ENCODE measurements at places on chromosomes 5 and 9.

GRCh38 chr9:136650021-136650420 is 12.7 kb upstream of the EGFL7 start:
- H3K4me1 ChIP-seq: no peaks in the 10 kb centered on the region
- no peak for DNase-seq
- no peaks in the 10 kb centered on the region for H3K27me3 ChIP-seq

GRCh38 chr9:129352146-129352865 is 174.2 kb upstream of the IER5L start:
- no peaks in the 10 kb centered on the region for H3K36me3 ChIP-seq
- no peak for DNase-seq

DNA sequence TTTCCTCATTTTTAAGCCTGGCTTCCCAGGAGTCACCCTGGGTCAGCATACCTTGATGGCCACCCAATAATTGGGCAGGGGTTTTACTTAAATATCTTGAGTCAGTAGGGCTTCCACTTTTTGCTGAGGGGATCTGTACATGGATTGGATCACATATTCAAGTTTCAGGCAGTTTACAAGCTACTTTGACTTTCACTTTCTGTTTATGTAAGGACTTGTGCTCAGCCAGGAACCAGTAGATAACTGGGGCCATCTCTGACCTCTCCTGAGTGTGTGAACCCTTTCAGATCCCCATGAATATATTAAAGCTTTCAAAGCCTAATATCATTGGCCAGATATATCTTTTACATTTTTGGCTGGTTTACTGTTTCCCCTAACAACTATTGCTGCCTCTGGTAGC is 45.1 kb downstream of the SLCO6A1 start:
- DNase-seq: peak; percentile 9
- H3K27me3 ChIP-seq: no peaks in the 10 kb centered on the region
- no peak overlapping the region for H3K4me3 ChIP-seq
- H3K27ac ChIP-seq: no peak overlapping the region
- no peaks in the 10 kb centered on the region for H3K36me3 ChIP-seq

DNA sequence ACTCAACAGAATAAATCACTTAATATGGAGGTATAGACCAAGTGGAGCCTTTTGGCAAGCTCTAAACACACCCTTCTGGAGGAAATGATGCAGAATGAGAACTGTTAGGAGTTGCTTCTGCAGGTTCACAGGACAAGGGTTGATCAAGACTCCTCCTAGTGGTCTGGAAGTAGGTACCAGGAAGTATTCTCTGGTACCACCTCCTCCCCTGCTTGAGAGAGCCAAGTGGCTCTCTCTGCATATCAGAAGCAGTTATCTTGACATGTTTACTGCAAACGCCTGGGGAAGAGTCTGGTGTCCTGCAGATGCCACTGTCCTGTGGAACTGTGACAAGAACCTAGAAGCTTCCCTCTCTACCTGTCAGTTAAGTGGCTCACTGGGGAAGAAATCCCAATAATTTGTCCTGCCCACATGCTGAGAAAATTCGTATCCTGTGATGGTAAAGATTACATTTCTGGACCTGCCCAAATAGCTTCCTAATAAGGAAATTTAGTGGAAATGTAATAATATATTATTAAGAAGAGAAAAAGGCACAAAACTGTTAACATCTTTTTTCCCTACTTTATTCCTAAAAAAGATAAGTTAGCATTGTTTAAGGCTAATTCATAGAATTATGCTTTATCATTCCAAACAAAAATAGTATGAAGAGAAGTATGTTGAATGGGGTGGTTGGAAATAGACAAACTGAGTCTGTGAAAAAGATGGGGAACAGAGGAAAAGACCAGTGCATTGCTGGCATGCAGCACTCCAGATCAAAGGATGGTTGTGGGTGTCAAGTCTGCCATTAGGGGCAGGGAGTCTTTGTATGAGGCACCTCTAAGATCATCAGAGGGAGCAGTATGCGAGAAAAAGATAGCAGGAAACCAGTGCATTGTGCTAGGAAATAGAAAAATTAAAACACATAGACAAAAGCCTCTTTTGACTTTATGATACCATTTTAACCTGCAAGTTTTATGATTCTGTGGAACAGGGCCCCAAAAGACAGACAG is 118.8 kb downstream of the CDC42SE2 start:
- H3K27me3 ChIP-seq: no peaks in the 10 kb centered on the region
- H3K27ac ChIP-seq: peak overlapping the region; percentile 32
- H3K4me1 ChIP-seq: peaks cover 36% of the 10 kb centered on the region
- H3K4me3 ChIP-seq: no peak overlapping the region
- DNase-seq: peak; percentile 51
- peaks cover 31% of the 10 kb centered on the region for H3K36me3 ChIP-seq

DNA sequence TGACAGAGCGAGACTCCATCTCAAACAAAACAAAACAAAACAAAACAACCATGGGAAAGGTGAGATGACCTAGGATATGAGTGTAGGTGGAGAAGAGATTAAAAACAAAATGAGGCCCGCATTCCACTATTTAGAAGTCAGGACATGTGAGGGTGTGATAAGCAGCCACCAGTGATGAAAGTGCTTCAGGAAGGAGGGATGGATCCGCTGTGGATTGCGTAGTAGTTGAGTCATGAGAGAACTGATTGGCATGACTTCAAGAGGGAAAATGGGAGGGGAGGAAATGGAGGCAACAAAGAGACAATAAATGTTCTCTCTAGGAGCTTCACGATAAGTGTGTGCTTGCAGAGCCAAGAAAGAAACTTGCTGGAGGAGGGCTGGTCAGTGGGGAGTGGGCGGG is 367.6 kb downstream of the ARL15 start:
- H3K4me3 ChIP-seq: no peak overlapping the region
- no peak overlapping the region for H3K27ac ChIP-seq
- DNase-seq: no peak
- H3K36me3 ChIP-seq: no peaks in the 10 kb centered on the region

GRCh38 chr9:127166651-127167524 is 44.5 kb upstream of the ANGPTL2 start:
- no peak overlapping the region for H3K27ac ChIP-seq
- no peaks in the 10 kb centered on the region for H3K4me1 ChIP-seq
- peak; percentile 21 for DNase-seq
- peaks cover 20% of the 10 kb centered on the region for H3K27me3 ChIP-seq
- no peaks in the 10 kb centered on the region for H3K36me3 ChIP-seq

GRCh38 chr5:36298552-36298951 is 3.1 kb downstream of the RANBP3L start:
- no peak for DNase-seq
- no peaks in the 10 kb centered on the region for H3K36me3 ChIP-seq
- H3K27me3 ChIP-seq: peaks cover 23% of the 10 kb centered on the region
- H3K4me3 ChIP-seq: no peak overlapping the region
- H3K4me1 ChIP-seq: no peaks in the 10 kb centered on the region
- no peak overlapping the region for H3K27ac ChIP-seq

- DNase-seq: no peak
- no peaks in the 10 kb centered on the region for H3K27me3 ChIP-seq
- H3K4me1 ChIP-seq: peaks cover 11% of the 10 kb centered on the region
- H3K27ac ChIP-seq: no peak overlapping the region
- H3K4me3 ChIP-seq: no peak overlapping the region
Measured at GRCh38 chr5:73369278-73369677, 79.3 kb downstream of the FOXD1 start.

DNA sequence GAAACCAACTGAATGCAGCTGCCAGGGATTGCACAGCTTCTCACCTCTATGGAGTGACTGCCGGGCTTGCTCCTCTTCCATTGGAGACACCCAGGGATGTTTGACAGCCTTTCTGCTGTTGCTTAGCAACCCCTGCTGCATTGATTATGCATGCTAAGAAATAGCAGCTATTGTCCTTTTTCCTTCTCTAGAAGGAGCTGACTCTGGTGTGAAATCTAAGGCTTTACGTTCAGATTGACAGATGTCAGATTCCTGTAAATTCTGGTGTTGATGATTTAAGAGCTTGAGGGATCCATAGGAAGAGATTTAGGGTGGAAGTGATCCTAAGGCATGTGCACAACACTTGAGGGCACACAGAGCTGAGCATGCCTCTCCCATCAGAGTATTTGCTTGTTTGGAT is 267.7 kb downstream of the NTRK2 start:
- H3K36me3 ChIP-seq: no peaks in the 10 kb centered on the region
- H3K4me3 ChIP-seq: no peak overlapping the region
- H3K27me3 ChIP-seq: no peaks in the 10 kb centered on the region
- no peak for DNase-seq

- no peak for DNase-seq
- no peaks in the 10 kb centered on the region for H3K27me3 ChIP-seq
- H3K27ac ChIP-seq: no peak overlapping the region
Measured at GRCh38 chr5:96008487-96008886, 46.8 kb upstream of the ELL2 start.

DNA sequence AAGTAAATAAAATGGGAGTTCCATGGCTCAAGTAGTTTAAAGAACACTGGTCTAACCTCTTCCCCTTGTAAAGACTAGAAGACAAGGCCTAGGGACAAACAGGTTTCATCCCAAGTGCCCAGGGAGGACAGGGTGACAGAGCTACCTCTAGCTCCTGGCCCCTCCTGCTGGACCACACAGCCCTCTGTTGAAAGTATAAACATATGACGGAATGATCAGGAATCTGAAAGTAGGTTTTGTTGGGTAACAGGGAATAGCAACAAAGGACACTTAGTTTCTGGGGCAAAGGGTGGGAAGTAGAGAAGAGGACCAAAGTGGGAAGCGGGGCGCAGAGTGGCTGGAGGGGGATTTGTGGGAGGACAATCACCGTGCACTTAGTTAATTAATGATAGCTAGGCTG is 67.0 kb upstream of the DAB2IP start:
- no peaks in the 10 kb centered on the region for H3K36me3 ChIP-seq
- H3K4me1 ChIP-seq: no peaks in the 10 kb centered on the region
- no peak overlapping the region for H3K4me3 ChIP-seq
- peaks cover 9% of the 10 kb centered on the region for H3K27me3 ChIP-seq
- DNase-seq: no peak
- H3K27ac ChIP-seq: no peak overlapping the region

DNA sequence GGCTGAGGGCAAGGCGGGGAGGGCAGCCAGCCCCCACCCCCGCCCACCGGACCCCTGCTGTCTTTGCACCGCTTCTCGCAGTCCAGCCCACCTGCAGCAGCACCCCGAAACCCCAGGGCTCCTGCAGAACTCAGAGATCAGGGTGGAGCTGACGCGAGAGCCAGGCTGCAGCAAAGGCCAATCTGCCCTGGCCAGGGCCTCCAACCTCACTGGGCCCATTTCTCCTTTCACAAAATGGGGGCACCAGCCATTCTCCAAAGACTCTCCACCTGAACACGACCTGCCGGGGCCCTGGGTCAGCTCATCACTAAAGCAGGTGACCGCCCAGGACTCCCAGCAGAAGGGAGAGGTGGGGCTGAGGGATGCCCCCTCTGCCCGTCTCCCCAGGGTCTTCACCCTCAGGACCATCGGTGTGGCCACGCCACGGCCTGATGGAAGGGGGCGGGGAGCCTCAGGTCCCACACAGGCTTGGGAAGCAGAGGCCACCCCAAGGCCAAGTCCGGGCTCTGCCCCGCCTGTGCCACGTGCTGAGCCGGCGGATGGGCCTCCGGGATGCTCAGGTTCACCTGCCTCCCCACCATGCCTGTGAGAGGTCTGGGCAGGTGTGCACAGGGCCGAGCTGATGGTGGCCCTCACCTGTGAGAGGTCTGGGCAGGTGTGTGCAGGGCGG is 13.1 kb downstream of the NACC2 start:
- H3K4me3 ChIP-seq: no peak overlapping the region
- H3K36me3 ChIP-seq: no peaks in the 10 kb centered on the region
- no peak for DNase-seq
- no peaks in the 10 kb centered on the region for H3K27me3 ChIP-seq
- no peak overlapping the region for H3K27ac ChIP-seq

GRCh38 chr5:124655921-124656511 is 90.4 kb downstream of the ZNF608 start:
- DNase-seq: no peak
- no peak overlapping the region for H3K27ac ChIP-seq
- peaks cover 29% of the 10 kb centered on the region for H3K4me1 ChIP-seq
- no peaks in the 10 kb centered on the region for H3K36me3 ChIP-seq
- no peaks in the 10 kb centered on the region for H3K27me3 ChIP-seq

DNA sequence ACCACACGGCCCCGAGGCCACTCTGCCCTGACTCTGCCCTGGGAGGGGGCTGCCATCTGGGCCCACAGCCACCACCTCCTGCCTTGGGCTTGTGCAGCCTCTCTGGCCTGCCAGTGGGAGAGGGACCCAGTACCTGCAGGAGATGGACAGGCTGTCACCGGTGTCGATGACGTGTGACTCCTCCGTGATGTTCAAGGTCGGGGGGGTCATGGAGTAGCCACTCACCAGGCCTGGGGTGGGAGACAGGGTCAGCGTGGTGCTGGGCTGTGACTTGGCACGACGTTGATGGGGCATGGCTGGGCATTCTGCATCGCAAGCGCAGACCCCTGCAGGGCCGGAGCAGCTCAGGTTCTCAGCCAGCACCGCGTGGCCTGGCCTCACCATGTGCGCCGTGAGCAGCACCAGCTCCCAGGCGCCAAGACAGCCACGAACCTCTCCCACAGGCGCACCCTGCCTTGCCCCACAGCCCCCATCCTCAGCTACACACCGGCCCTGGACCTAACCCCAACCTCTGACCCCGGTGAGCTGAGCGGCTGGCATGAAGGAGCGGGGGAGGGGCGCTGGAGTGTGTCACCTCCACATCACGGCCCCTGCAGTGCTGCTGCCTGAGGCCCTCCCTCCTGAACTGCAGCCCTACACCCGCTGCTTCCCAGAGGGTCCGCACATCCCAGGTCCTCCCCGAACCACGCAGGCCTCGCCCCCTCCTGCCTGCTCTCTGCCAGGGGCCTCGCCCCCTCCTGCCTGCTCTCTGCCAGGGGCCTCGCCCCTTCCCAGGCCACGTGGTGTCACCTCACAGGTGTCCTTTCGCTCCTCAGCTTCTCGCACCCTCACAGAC is 17.6 kb downstream of the FLT4 start:
- H3K27me3 ChIP-seq: no peaks in the 10 kb centered on the region
- no peak for DNase-seq
- no peak overlapping the region for H3K4me3 ChIP-seq
- no peak overlapping the region for H3K27ac ChIP-seq

- peaks cover 94% of the 10 kb centered on the region for H3K36me3 ChIP-seq
- H3K27ac ChIP-seq: no peak overlapping the region
- no peak for DNase-seq
- H3K27me3 ChIP-seq: no peaks in the 10 kb centered on the region
Measured at GRCh38 chr5:72895758-72896157, 60.1 kb upstream of the FCHO2 start.

- no peak overlapping the region for H3K27ac ChIP-seq
- no peak for DNase-seq
- H3K4me1 ChIP-seq: no peaks in the 10 kb centered on the region
- no peak overlapping the region for H3K4me3 ChIP-seq
- no peaks in the 10 kb centered on the region for H3K36me3 ChIP-seq
Measured at GRCh38 chr5:11000515-11001353, 239.7 kb upstream of the DAP start.

DNA sequence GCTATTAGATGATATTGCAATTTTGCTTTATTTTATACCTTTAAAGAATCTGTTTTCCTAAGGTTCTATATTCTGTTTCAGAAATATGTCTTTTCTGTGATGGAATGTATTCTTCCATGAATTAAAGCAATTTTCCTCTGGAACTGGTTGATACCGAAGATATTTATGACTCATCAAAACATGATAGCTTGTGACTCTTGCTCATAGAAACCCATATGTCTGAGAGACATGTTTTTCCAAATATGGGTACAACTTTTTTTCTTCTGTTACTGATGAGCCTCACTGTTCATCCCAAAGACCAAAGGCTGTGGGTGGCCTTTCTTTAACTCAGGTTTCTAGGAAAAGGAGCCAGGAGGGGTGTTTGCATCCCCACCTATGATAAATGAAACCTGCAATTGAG is 126.1 kb upstream of the PAPPA start:
- DNase-seq: no peak
- H3K27ac ChIP-seq: no peak overlapping the region
- no peaks in the 10 kb centered on the region for H3K36me3 ChIP-seq
- H3K27me3 ChIP-seq: no peaks in the 10 kb centered on the region
- no peak overlapping the region for H3K4me3 ChIP-seq

All from DND-41 (cell line).